Inflammatory macrophage treated with lipopolysaccharide for 1 hour (primary cell): ENCODE measurements at places on chromosomes 1 and 21.
A peak's percentile ranks its signal among the peaks of the same experiment; 100 is the strongest.

DNA sequence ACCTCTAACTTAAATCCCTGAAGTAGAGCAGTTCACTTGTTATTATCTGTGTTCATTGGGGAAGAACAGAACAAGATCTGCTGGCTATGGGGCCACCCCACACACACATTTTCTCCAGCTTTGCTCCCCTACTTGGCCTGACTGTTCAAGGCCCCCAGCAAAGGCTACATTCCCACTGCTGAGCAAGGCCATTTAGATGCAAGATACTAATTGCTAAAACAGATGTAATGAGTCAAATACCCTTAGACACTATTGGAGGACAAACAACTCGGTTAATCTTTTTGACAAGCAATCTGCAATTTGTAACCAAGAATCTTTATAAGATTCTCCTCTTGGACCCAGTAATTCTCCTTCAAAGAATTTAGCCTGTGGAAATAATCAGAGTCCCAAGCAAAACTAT is 67.7 kb downstream of the NAV1 start:
- no peak for DNase-seq

GRCh38 chr1:158058237-158058985 is 65.0 kb downstream of the KIRREL1 start:
- no peak for DNase-seq

DNA sequence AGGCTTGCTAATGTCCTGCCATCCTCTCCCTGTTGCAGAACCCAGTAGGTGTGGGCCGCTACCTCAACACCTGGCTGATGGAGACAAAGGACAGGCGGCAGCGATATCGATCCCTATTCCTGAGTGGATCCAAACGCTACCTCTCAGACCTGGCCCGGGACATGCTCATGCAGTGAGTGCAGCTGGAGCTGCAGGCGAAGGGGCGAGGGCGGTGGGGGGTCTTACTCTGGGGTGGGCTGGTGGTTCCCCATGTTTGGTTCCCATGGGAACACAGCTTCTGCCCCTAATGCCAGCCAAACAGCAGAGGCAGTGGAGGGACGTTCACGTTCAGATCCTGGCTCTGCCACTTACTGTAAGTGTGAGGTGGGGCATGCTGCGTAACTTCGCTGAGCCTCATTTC is 15.8 kb upstream of the TTC22 start:
- DNase-seq: no peak

DNA sequence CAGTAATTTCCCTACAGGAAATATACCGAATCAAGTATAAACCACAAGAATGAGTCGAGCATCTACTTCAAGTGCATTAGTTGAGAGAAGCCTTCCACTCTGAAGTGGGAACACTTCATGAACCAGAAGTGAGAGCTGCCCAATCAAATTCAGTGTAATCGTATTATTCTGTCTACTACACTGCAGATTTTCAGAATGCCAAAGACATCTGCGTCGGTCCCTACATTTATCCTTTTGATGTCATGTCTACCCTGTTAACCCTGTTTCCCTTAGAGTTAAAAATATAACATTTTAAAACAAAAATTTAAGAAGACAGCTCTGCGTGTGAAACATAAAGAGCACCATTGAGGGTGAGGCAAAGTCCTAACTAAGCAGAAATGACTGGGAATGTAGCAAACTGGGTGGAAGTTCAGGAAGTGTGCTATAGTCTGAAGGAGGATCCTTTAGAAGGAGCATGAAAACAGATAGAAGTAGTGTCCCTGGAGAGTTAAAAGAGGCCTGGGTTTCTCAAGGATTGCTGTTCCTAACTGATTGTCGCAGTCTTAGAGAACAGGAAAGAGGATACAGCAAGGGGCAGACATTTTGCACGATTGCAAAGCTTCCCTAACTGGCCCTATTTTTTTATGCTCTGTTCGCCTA is 291.2 kb downstream of the PTPRC start:
- DNase-seq: peak; percentile 60

DNA sequence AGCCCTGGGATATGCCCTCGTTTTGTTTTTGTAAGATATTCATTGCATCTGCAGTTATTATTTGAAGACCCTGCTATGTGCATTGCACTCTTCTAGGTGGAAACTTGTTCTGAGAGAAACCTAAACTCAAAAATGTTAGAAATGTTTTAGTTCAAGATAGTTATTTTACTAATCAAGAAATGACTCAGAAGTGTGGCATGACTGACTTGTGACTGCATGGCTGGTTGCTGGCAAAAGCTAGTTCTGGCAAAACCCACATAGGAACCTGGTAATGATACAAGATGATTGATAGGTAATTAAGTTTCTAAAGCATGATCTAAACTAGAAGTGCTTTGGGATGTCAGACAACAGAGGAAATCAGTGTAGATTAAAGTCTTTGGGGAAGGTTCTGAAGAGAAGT is 33.8 kb upstream of the NFASC start:
- DNase-seq: no peak

- DNase-seq: no peak
Measured at GRCh38 chr1:214146523-214146922, 134.4 kb upstream of the SMYD2 start.

DNA sequence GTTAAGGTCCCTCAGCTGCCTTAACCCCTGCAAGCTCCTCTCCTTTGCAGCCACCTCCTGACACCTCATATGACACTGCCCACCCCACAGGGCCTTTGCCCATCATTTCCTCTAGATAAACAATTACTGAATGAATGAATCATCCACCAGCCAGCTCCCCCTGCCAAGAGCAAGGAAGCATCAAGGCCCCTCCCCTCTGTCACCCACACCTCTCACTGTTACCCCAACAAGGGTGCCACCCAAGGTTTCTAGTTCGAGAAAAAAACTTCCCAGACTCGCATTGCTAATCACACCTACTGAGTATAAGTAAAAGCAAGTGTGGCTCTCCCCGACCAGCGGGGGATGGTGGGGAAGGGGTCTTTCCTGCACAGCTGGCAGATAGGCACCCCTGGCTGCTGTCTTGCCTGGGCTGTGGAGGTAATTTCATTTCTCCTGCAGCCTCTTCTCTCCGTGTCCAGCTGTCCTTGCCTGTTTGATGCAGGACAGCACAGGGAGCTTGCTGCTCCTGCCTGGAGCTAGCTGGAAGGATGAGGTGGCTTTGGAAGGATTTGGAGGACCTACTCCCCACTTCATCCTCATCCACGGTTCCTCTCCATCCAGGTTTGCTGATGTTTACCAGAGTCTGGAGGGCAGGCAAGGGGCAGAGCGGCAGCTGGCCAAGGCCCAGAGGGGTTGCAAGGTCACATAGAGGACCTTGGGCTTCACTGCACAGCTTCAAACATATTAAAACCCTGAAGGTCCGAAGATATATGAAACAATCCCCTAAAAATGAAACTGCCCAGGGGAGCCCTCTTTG is 33.1 kb upstream of the LBR start:
- peak; percentile 72 for DNase-seq

GRCh38 chr1:9253453-9254105 is 19.0 kb downstream of the H6PD start:
- no peak for DNase-seq

DNA sequence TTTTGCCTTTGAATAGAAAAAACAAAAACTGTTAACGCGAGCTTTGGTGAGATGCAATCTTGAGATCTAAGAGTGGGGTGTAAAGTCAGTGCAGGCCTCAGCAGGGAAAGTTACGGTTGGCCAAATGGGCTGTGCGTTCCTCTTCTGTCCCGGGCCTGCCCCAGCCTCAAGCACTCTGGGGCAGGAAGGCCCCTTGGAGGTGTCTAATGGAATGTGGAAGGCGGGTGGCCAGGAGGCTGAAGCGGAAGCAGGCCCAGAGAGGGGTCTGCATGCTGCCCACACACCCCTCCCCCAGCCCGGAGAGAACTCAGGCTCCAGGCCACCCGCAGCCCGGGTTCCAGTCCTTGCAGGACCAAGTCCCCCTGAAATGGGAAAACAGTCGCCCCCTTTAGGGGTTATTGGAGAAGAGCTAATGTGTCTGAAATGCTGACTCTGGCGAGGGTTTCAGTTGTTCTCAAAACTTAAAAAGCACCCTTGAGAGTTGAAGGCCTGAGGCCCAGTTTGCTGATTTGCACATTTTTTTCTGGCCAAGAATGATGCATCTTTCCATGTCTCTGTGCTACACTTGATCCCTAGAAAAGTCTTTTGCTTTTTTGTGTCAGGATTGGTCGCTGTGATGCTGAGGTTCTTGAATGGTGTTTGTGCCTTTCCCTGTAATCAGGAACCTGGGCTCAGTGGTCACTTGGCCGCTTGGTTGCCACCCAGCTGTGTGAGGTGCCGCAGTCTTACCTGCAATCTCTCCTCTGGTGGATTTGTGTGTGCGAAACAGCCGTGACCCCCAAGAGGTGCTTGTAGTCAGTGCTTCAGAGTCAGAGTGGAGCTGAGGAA is 2.0 kb downstream of the COL18A1 start:
- no peak for DNase-seq

- DNase-seq: no peak
Measured at GRCh38 chr1:207502726-207503125, 6.8 kb downstream of the CR1 start.

- DNase-seq: no peak
Measured at GRCh38 chr1:7893529-7894180, 40.8 kb upstream of the UTS2 start.

GRCh38 chr1:224087286-224087794 is 26.6 kb upstream of the FBXO28 start:
- DNase-seq: no peak

GRCh38 chr1:165235777-165236291 is 120.7 kb downstream of the LMX1A start:
- DNase-seq: no peak

DNA sequence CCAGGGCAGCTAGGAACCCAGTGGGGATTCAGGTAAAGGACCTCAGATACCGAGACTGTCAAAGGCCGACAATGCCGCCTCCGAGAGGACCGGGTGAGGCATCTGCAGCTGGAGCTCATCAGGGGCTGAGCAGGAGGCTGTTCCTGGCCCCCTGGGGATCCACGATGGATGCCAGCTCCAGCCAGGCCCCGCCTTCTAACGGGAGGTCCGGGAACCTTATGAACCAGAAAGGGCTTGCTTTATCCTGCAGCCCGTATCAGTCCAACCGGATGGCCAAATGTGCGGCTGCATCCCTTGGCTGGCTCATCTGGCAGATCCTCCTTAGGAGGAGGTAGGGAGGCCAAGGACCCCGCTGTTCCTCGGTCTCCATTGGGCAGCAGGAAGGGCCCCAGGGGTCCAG is 32.0 kb downstream of the SLC45A1 start:
- DNase-seq: no peak

- no peak for DNase-seq
Measured at GRCh38 chr1:106232128-106232527, 824.3 kb upstream of the PRMT6 start.

DNA sequence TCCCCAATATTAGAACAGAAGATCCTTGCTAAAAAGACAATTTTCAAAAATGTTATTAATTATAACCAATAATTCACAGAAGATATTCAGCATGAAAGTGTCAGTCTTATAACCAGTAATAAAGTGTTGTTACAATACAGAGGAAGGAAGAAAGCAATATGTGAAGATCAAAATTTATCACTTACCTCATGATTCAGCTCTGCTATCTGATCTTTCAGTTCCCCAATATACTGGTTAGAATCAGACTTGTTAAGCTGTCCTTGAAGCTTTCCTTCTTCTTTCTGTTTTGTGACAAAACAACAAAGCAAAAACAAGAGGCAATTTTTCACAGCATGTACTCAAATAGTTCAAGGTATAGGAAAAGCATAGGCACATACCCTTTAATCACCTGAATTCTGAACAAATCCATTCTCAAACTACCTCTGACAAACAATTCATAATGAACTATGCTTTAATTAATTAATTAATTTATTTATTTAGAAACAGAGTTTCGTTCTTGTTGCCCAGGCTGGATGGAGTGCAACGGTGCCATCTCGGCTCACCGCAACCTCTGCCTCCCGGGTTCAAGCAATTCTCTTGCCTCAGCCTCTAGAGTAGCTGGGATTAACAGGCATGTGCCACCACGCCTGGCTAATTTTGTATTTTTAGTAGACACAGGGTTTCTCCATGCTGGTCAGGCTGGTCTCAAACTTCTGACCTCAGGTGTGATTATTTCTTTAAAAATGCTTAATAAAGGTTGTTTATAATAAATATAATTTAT is 76.9 kb upstream of the GFI1 start:
- no peak for DNase-seq

- no peak for DNase-seq
Measured at GRCh38 chr21:31725202-31725839, 6.6 kb downstream of the SCAF4 start.

- no peak for DNase-seq
Measured at GRCh38 chr1:34199927-34200326, 23.2 kb downstream of the C1orf94 start.

DNA sequence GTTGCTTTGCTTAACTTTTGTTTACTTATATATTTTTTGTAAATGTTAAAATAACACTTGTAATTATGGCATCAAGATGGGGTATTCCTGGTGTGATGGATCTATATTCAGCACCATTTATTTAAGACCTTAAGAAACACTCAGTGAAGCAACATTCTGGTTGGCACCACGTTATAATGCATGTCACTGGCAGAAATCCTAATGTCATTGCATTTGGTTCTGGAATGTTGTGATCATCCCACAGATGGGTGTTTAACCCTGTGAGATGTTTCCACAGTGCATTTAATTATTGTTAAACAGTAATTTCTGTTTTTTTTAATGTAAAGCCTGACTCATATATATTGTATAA is 116.5 kb downstream of the NOS1AP start:
- DNase-seq: no peak

GRCh38 chr1:89974696-89975470 is 20.0 kb upstream of the ZNF326 start:
- DNase-seq: peak; percentile 27

- no peak for DNase-seq
Measured at GRCh38 chr1:27682351-27682944, 10.5 kb upstream of the IFI6 start.

GRCh38 chr1:181587870-181588438 is 104.6 kb downstream of the CACNA1E start:
- no peak for DNase-seq

DNA sequence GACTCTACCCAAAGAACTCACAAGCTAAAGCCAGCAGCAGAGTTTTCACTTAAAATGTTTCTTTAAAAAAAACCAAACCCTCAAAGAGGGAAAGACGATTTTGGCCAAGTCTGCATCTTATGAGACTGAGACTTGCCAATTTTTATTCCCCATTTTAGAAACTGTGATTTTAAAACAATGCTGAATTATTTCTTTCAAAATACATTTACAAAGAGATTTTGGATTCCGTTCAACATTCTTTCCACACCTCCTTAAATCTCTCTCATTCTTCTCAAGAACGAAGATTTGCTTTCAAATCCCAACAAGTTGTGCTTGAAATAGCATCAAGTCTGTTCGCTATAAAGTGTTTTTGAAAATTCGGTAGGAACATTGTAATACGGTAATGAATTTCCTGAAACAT is 133.9 kb upstream of the VANGL1 start:
- no peak for DNase-seq

- no peak for DNase-seq
Measured at GRCh38 chr1:236681219-236681618, 5.1 kb upstream of the ACTN2 start.

DNA sequence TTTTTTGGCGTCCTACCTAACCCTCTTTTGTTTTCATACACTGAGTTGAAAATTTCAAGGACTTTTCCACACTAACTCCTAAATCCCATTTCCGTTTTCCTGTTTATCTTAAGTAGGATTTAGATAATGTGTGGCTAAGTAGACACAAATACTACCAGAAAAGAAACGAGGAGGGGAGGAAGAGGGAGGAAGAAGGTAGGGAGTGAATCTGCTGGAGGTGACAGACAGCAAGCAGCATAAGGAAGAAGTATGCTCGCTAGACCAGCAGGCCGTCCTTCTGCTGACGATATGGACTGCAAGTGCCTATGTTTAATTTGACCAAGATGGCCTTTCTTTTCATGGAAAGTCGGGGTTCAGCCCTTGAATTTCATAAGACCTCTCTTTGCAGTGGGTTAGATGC is 256.9 kb upstream of the RAB4A start:
- DNase-seq: no peak
